PC-9 (cell line): ENCODE measurements at places on chromosomes 7 and 10.
A peak's percentile ranks its signal among the peaks of the same experiment; 100 is the strongest.

- DNase-seq: no peak
These were observed 142.3 kb downstream of the JAZF1 start for GRCh38 chr7:28038175-28038797.

- peak; percentile 91 for DNase-seq
These were observed at the start of gene MIOS for GRCh38 chr7:7566651-7567611. Gene MIOS (plus strand): TSS chr7:7566884. CDS start chr7:7572476, 5,592 bp downstream.

DNA sequence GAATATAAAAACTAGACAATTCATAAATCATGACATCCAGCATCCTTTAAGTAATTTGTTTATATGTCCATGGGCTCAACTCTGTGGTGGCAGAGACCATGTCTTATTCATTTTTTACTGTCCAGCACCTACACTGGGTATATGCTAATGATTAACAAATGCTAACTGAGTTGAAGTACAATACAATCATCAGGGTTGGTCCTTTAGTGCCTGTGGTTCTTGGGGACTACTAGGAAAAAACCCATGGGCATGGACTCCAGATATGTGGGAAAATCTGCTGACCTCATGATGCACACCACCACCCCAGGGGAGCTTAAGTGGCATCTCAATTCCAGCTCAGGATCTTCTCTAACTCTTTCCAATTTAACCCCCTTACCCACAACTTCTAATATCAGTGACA, 85.3 kb upstream of the YAE1 start:
- DNase-seq: no peak

- DNase-seq: no peak
These were observed 21.1 kb downstream of the PON1 start for GRCh38 chr7:95303013-95303905.
